ENCODE measurements at places on chromosomes 1 and 21.

DNA sequence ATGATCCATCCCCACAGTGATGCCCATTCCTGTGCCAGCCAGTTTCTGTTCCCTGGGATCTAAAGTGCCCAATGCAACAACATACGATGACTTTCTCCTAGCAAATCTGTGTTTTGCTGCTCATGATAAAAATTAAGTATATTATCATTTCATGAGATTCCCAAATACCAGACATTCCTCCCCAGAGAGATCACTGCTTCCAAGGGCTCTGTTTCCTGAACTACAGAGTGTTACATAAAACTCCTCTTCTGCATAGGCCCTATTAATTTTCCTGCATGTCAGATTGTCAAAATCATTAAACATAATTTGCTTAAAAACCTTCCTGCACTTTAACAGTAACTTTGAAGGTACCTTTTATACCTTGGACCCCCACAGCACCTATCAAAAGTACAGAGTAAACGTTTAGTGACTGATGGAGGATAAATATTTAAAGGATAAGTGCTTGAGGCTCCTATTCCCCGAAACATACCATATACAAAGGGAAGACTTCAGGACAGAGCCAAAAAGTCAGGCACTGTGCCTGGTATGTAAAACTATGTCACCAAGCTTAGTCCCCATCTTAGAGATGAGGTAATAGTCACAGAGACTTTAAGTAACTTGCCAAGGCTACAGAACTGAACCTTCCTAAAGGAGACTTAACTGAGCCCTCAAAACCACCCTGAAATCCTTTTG lies 50.2 kb downstream of the SLC25A24 start:
- no peak for DNase-seq

GRCh38 chr1:29332204-29332603 lies 95.9 kb downstream of the PTPRU start:
- DNase-seq = no peak

GRCh38 chr1:83531521-83532309 lies 467.2 kb downstream of the TTLL7 start:
- no peak for DNase-seq

DNA sequence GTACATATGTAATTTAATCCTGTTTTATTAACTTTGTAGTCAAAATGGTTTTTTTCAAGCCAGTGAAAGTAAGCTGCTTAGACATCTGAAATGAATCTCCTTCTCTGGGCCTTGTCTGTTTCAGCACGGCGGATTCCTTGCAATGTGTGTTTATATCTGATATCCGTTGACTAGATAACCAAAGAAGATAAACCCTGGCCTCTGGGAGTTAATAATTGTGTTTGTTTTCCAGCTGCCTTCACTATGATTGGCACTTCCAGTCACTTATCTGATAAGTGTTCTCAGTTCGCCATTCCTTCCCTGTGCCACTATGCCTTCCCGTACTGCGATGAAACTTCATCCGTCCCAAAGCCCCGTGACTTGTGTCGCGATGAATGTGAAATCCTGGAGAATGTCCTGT lies 63.5 kb upstream of the UBE2U start:
- DNase-seq = no peak

DNA sequence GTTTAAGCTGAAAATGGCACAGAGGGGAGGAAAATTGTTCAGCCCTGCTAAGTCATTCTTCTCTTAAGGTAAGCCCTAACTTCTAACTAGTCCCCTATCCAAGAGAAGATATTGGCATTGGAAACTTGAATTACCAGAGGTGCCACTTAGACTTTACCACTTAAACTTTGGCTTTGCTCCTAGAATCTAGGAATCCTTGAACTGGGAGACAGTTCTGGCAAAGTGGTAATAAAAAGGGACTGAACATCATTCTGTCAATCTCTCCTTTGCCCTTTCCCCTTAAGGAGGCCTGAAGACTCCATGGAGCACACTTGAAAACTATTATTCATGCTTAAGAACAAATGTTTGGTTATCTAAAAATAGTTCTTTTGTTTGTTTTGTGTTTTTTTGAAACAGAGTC lies 8.4 kb downstream of the ATP1A4 start:
- no peak for DNase-seq
